ENCODE measurements at places on chromosomes 11 and 22.
A peak's percentile ranks its signal among the peaks of the same experiment; 100 is the strongest.

DNA sequence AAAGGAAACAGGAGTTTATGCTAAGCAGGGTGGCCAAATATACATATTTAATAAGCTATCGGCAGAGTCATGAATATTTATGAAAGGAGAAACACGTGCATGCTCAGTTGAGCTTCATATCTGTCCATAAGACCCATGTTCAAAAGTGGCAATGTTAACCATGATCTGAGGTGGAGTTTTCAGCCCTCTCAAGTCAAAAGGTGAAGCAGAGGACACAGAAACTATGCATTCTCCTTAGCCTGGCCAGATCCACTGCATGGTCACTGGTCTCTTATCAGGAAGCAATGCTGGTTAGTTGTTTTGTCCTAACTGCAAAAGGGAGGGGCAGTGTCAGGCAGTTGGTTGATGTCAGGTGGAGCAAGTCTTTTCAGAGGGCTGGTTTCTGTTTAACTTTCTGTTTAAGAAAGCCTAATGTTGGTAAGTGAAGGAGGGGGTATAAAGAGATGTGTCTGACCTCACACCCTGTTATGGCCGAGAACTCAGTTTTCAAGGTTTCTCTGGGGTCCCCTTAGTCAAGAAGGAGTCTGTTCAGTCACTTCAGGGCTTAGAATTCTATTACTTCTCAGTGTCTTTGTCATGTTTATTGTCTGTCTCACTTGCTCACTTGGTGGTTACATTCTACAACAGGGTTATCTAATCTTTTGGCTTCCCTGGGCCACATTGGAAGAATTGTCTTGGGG lies 5.5 kb upstream of the SELENOH start:
- DNase-seq, result no peak

DNA sequence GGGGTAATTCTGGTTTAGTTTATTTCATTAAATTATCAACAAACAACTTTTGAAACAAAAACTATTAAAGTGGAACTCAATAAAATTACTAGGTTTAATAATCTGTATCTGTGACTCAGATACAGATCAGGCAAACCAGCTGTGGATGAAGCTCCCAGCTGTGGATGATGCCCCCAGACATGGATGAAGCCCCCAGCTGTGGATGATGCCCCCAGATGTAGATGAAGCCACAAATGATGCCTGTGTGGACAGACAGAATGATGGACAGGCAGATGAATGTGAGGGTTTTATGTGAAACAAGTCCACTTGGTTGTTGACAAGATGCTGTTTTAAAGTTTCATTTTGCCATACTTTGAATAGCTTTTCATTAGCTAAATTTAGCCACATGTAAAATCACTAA lies 5.8 kb upstream of the ZNF74 start:
- DNase-seq, result no peak

GRCh38 chr11:3783611-3784010 lies 13.7 kb downstream of the NUP98 start:
- DNase-seq, result no peak

DNA sequence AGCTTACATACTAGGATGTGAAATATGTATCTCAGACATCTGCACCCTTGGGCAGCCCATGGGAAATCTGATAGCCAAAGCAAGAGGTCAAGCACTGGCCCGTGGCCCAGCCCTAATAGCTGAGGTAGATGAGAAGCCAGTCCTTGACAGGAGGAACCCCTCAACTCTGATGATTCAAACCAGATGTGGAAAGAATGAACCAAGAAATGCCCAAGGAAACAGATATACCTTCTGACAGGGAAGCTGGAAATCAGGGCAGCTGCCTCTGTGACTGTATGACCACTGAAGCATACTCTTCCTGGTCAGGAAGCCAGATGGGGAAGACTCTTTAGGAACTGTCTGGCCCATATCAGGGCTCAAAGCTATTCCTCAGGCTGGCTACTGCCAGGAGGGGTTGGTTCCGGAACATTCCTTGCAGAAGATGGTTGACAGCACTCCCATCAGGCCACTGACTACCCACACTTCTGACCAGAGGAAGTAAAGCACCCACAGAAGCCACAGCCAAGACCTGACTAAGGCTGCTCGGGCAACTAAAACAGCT lies 124.2 kb downstream of the SWAP70 start:
- no peak for DNase-seq

DNA sequence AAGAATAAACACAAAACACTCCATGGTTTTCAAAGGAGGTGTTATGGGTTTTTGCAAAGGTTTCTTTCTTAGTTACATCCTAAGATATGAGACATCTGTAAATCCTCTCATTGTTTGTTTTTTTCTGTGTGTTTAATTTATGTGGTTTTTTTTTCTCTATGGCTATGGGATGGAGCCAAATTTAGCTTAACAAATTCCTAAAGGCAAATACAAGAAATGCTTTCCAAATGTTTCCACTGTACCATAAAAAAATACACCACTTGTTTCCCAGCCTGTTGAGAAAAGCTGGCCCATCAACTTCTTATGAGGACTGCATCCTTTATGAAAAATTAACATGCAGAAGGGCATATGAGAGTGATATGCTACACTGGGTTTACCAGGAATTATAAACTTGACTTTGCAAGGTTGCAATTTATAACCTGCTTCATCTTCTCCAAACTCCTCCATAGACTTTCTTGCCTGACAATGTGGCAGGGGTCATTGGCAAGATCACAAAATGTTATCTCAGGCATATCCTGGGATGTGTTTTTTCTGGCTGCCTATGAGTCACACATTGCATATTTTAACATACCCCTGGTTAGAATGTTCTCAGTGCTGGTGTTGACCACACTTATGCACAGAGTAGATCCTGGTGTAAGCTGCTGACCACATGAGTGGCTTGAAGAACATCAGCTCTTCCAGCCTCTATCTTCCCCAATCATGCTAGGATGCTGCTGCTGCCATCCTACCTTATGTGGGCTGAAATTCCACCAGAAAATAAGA lies 137.6 kb upstream of the TTC12 start:
- no peak for DNase-seq

GRCh38 chr11:35211952-35212351 lies 73.0 kb downstream of the CD44 start:
- no peak for DNase-seq

DNA sequence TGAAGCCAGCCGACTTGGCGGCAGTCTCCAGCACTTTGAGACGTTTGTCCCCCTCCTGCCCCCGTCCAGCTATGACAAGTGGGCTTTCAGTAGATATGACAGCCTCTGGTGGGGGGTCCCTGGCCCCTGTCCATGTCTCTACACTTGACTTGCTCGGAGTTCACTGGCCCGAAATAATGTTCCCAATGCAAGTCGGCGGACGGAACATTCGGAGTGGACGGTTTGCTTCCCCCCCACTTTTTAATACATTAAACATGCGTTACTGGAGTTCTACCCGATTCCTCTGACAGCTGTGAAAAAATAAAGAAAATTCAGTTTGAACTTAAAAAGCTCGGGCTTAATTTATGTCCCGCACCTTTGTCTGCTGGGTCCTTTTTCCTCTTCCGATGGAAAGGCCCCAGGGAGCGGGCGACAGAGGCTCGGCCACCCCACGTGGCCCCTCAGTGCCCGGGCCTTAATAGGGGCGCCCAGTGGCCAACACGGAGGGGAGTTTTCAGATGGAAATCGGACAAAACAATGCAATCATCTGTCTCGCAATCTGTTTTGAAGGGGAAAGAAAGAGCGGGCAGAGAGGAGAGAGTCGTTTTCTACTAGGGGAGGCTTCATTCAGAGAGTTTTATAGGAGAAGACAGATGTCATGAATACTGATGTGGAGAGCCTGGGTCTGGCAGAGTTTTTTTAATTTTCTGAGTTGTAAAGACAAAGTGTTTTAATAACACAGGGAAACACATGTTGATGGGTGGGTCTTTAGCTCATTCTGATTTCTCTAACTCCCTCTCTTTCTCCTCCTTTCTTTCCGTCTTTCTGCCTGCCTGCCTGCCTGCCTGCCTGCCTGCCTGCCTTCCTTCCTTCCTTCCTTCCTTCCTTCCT lies 50.2 kb downstream of the SMIM38 start:
- DNase-seq, result no peak

- no peak for DNase-seq
Measured at GRCh38 chr11:60242740-60243239, at the start of gene MS4A4E. Gene MS4A4E (minus strand): TSS chr11:60243137. CDS start chr11:60230055, 13,082 bp downstream.

DNA sequence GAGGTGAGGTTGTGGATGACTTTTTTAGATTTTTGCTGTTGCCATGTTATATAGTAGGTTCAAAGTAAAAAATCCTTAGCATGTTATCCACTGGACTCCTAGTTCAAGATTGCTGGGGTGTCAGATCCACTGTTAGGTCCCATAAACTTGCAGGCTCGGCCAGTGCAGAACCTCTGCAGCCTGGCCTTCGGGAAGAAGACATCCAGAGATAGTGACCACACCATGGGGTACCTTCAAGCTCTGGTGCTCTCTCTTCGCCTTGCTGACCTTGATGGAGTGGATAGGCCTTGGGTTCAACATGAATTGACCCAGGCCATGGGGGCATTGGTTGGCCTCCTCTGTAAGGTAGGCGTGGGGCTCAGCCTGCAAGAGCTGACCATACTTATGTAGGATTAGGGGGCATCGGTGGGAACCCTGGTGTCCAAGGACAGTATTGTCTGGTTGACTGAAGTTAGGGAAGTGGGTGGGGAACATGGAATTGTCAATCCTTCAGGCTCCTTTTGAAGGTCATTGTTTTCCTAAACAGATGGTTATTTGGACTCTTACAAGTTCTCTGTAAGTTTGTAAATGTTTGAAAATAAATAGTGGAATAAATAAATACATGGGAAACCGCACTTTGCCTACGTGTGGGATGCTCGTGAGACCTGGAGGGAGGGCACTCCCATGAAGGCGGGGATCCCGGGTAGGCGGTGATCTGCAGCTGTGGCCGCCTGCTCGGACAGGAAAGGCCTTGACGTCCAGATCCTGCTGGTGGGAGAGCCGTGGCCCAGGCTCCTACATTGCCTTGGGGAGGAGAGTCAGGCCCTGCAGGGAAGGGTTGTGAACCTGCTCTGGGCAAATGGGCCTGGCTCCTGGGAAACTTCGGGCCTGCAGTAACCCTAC lies 37.1 kb downstream of the BCR start:
- DNase-seq, result no peak

GRCh38 chr11:22668005-22668796 lies 1.8 kb downstream of the GAS2 start:
- DNase-seq, result no peak

DNA sequence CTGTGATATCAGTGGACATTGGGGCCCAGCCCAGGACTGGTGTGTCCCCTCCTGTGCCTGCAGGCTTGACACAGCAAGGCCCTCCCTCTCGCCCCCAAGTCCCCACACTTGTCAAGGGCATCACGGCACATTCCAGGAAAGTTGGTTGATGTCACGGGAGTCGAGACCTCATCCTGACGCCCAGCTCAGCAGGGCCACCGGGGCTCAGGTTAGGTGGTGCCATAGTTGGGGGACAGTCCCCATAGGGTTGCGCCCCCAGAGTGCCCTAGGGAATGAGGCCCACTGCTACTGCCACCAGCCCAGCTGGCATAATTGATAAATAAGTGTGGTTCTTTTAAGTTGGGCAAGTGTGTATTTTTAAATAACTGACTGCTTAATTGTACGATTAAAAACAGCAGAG lies 28.3 kb upstream of the GRAMD4 start:
- DNase-seq, result no peak

DNA sequence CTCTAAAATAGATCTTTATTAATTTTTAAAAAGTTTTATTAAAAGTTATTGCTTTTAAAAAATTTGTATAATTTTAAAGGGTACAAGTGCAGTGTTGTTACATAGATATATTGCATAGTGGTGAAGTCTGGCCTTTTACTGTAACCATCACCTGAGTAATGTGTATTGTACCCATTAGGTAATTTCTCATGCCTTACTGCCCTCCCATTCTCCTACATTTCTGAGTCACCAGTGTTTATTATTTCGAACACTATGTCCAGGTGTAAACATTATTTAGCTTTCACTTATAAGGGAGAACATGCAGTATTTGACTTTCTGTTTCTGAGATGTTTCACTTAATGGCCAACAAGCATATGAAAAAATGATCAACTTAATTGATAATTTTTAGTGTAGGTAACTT lies 2.3 kb downstream of the OR51G1 start:
- DNase-seq, result no peak

- peak; percentile 27 for DNase-seq
Measured at GRCh38 chr22:33923660-33924246, 3.5 kb upstream of the LARGE1 start.

DNA sequence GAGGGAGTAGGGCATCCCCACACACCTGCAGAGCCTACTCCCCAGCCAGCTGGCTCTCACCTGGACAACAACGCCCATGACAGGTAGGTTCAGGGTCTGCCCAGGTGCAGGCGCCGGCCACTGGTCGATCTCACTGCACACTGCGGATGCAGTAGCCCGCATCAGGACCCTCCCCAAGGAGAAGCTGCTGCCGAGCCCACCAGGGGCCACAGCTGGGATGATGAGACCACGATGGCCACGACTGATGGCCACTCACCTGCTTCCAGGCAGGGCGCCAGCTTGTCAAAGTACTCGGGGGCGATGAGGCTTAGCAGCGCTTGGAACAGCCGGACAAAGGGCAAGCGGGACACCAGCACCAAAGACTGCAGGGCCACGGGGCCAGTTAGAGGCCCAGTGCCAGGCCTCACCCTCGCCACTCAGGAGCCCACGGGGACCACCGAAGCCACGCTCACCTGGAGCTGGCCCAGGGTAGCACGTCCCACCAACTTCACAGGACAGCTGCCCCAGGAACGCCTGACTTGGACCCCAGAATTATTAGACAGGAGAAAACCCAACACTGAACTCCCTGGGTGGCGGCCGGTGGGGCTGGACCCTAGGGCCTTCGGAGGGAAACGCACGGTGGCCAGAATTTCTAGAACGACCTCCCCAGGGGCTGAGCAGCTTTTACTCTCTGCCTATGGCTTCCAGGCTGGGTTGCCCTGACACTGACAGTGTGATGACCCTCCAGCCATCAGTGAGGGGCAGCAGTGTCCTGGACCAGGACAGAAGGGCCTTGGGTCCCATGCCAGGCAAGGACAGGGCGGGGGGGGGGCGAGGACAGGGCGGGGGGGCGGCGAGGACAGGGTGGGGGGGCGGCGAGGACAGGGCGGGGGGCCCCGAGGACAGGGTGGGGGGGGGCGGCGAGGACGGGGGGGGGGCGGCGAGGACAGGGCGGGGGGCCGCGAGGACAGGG lies 8.9 kb upstream of the PLXNB2 start:
- DNase-seq, result no peak

GRCh38 chr11:19595499-19595839 lies 117.2 kb upstream of the NAV2 start:
- DNase-seq, result no peak
